ENCODE measurements at places on chromosomes 1 and 21.

- DNase-seq: no peak
Observed at GRCh38 chr1:239722035-239722434, 335.7 kb downstream of the CHRM3 start.

GRCh38 chr1:65719391-65719790 is 73.3 kb upstream of the PDE4B start:
- no peak for DNase-seq

DNA sequence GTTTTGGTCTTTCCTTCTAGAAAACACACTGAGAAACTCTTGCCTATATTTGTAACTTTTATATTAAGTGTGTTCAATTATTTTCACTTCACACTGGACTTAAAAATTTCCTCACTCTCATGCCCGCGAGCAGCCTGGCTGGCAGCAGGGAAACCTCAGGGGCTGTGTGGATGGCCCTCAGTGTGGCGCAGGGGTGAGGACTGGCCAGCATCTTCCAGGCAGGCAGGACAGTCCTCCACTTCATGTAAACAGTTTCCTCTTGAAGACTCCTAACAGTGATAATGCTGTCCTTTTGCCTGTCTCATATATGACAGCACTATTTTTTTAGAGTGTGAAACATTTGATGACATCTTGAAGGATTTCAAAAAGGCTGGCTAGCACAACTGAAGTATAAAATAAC is 618.6 kb downstream of the KIF26B start:
- no peak for DNase-seq

DNA sequence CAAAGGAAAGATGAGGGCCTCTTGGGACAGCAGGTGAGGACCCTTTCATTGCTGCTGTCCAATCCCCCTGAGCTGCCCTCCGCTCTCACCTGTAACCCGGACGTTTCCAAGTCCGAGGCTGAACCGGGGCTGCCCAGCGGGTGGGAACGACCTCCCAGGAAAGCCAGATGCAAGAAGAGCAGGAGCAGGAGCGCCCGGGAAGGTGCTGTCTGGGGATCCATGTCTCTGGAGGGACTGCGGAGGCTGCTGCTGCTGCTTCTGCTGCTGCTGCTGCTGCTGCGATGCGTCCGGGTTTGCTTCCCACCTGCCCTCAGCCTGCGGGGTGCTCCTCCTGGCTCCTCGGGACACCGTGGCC is at the start of gene NPPB:
Gene NPPB (minus strand): TSS at position 333 of the 355 bp plus-strand sequence. CDS start 112 bp downstream, at position 221.
- no peak for DNase-seq

DNA sequence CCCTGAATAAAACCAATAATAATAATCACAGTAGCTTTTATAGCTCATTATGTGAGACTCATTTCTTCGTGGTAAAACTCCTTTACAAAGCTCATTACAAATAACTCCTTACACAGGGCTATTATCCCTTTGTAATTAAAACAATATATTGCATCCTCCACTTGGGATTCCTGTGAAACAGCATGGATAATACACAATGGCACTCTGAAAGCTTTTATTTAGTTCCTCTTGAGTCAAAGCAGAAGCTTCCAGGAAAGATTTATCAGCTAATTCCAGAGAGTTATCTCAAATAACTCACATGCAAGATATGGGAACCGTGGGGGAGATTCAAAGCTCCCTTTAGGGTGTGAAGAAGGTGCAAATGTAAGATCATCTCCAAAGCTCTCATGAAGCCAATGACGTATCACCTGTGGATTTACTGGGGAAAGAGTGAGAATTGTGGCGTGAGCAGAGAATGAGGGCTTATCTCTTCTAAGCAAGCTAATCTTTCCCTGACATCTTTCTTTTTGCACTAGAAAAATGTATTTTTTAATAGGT is 60.4 kb upstream of the GJA5 start:
- no peak for DNase-seq

- no peak for DNase-seq
Observed at GRCh38 chr1:227793079-227793947, 22.2 kb upstream of the PRSS38 start.
